ENCODE measurements at places on chromosomes 6 and 20.

GRCh38 chr6:14037402-14038277, 79.9 kb upstream of the CD83 start:
- peak; percentile 63 for DNase-seq

- DNase-seq = no peak
Observed at GRCh38 chr6:160986851-160987250, 4.7 kb upstream of the MAP3K4 start.

DNA sequence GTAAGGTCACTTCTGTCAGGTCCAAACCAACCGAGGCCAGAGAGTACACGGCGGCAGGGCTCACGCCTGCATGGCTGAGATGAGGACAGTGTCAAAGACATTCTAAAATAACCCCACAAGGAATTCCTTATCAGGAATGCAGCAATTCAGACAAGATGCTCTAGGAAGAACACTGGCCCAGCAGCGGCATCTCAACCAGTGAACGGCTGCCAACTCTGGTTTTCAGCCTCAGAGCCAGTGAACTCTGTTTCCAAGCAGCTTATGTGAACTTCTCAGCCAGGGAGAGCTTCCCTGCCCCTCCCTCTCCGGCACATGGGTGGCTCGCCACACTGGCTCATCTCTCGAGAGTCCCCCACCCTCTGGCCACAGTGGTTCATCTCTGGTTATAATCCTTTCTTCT, 36.9 kb downstream of the KCNQ2 start:
- no peak for DNase-seq

GRCh38 chr20:3276680-3277015, 37.7 kb upstream of the SLC4A11 start:
- DNase-seq = no peak

GRCh38 chr6:11094411-11094851, 797 bp downstream of the SMIM13 start:
- peak; percentile 34 for DNase-seq

GRCh38 chr6:20952699-20953474, 418.6 kb downstream of the CDKAL1 start:
- DNase-seq = no peak

DNA sequence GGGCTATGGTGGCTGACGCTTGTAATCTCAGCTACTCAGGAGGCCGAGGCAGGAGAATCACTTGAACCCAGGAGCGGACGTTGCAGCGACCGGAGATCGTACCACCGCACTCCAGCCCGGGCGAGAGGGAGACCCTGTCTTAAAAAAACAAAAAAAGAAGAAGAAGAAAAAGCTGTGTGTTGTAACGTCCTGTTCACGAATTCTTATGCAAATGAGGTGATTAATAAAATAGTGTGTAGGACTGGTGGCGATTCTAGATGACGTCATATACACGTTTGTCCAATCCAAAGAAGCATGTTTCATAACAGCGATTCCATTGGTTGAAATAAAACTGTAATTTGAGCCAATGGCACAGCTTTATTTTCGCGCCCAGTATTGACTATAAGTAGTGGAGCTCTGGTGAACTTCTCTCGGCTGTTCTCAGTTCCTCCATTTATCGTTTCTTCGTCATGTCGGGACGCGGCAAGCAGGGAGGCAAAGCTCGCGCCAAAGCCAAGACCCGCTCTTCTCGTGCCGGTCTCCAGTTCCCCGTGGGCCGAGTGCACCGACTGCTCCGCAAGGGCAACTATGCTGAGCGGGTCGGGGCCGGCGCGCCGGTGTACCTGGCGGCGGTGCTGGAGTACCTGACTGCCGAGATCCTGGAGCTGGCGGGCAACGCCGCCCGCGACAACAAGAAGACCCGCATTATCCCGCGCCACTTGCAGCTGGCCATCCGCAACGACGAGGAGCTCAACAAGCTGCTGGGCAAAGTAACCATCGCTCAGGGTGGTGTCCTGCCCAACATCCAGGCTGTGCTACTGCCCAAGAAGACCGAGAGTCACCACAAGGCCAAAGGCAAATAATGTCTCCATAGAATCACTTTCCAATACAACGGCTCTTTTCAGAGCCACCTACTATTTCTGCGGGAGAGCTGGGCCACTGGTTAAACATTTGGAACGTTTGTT, 47.0 kb downstream of the OR2B2 start:
- DNase-seq = peak; percentile 81

- DNase-seq = peak; percentile 50
Observed at GRCh38 chr20:41095110-41095969, 42.0 kb upstream of the PLCG1 start.

DNA sequence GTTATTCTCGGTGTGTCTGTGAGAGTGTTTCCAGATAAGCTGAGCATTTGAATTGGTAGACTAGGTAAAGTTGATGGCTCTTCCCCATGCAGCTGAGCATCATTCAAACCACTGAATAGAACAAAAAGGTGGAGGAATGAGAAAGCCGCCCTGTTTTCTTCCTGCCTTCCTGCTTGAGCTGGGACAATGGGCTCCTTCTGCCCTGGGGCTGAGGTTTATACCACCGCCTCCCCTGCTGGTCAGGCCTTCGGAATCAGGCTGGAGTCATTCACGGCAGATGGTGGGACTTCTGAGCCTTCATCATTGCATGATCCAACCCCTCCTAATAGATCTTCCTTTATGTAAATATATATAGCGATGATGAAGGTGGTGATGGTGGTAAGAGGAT, 124.9 kb downstream of the ANKRD60 start:
- DNase-seq = no peak

DNA sequence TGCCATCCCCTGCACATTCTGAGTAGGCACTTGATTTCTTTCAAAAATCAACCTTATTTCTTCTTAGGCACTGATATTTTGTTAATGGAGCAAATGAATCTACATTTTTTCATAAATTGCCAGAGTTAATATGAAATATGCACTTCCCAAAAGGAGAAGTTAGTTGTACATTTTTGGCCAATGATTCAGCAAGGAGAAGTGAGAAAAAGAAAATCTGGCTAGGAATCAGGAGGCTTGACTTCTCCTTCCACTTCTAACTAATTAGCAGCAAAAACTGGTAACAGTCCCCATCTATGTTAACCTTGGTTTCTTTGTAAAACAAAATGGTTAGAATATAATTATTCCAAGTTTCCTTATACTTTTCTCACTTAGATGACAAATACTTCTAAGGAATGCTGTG, 7.0 kb upstream of the DSE start:
- DNase-seq = no peak

GRCh38 chr6:142343938-142344337, 42.1 kb downstream of the ADGRG6 start:
- DNase-seq = no peak

DNA sequence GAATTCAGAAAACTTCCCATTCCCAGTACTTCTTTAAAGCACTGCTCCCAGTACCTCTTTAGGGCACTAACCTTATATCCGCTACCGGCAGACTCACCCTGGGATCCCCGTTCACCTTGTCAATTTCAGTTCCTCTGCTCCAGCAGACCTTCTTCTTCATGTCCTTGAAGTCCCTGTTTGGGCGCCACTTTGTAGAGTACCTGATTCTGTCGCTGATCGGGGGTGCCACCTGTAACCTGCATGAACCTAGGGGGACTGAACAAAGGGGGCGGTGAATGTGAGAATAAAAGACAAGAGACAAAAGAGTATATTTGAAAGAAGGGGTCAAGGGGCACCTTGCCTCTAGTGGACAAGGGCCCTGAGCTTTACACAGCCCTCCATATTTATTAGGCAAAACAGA, 4.9 kb upstream of the GINS1 start:
- DNase-seq = no peak

GRCh38 chr6:132964101-132964867, 149.9 kb downstream of the RPS12 start:
- DNase-seq = no peak

DNA sequence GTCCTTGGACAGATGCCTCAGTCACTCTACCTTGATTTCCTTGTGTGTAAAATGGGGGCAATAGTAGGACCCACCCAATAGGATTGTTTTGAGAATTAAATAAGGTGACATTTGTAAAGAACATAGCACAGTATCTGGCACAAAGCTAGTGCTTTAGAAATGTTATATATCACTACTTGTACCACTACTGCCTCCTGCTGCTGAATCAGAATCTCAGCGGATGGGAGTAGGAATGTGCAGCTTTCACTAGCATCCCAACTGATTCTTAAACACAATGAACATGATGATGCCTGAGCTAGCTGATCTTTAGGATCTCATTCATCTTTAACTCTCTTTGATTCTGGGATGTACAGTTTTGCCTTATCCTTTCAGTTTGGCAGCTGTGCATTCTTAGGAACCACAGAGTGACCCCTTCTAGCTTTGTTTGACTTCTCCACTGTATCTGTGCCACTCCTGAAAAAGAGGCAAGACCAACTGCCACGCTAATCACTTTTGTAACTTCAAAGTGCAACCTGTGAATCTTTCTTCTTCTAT, 7.2 kb downstream of the PBOV1 start:
- DNase-seq = no peak

- DNase-seq = no peak
Observed at GRCh38 chr20:12203981-12204380, 286.3 kb downstream of the BTBD3 start.

GRCh38 chr6:163564534-163564933, 150.0 kb downstream of the QKI start:
- DNase-seq = no peak

- no peak for DNase-seq
Observed at GRCh38 chr6:71334768-71335167, 46.2 kb downstream of the OGFRL1 start.

GRCh38 chr6:139640448-139640847, 266.0 kb upstream of the CITED2 start:
- no peak for DNase-seq

- DNase-seq = no peak
Observed at GRCh38 chr6:54204921-54205591, 93.8 kb downstream of the MLIP start.

DNA sequence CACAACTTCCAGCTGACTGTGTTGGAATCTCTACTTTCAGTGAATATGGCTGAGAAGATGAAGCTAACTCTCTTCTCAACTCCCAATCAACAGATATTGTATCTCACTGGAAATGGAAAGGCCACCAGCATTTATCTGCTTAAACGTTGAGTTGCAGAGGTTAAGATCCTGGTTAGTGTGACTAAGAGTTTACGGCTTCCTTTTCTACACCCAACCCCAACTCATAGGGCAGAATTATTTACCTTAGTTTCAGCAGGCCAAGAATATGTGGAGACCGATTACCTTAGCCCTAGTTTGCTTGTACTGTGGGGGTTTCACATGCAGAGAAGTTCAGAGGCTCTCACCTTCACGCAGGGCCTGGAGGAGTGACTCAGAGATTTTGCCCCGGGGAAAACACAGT, 1026.6 kb downstream of the EYS start:
- DNase-seq = no peak

- DNase-seq = peak; percentile 82
Observed at GRCh38 chr6:52595000-52595795, 18.3 kb upstream of the TRAM2 start.

DNA sequence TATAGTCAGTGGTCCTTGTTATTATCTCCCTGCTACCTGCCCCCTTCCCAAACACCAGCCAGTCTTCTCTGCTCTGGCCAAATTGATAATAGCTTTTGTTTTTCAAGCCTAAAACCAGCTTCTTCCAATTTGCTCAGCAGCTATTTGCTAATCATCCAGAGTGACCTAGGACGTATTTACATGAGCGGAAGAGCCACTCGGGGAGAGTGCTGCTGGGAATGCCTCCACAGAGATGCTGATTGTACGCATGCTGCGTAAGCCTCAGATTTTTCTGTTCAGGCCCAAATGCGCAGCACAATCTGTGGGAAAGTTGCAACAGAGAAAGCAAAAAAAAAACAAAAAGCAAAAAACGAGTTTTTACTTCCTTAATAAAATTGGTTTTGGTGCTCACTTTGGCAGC, 24.4 kb upstream of the ID1 start:
- DNase-seq = no peak

DNA sequence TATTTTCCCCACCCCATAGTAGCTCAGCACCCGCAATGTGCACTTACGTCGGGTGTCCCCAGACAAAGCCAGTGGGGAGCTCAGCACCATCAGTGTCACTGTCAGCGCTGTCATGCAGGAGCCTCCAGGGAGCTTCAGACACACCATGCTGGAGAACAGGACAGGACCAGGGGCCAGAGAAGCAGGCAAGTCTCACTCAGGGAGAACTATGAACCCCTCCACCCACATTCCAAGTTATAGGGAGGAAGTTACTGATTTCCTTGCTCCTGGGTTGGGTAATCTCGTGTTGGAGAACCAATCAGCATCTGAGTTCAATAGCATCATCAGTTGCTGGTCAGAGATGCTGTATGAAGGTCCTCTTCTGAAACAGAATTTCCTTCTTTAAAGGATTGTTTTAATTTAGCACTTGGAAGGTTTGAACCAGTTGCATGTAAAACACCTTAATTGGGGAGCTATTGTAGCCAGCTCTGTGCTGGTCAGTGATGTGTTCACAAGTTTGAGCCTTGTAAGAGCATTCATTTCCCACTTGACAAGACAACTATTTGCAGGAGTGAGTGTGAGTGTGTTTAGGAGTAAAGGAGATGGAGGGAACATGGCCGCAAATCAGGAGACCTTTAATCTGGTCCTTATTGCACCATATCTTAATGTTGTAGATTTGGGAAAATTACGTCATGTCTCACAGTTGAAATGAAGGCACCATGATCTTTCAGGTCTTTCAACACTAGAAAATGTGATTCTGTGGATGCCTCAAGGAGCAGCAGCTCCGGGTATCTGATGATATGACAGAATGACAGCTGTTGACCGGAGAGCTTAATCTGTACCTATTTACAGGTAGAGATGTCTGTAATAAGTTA, at the start of gene HLA-DRB1:
HLA-DRB1 (minus strand) TSS at position 253 of the 854 bp plus-strand sequence; CDS start at position 147, 106 bp downstream.
- DNase-seq = no peak

- no peak for DNase-seq
Observed at GRCh38 chr6:1613346-1613687, 3.6 kb downstream of the FOXC1 start.

DNA sequence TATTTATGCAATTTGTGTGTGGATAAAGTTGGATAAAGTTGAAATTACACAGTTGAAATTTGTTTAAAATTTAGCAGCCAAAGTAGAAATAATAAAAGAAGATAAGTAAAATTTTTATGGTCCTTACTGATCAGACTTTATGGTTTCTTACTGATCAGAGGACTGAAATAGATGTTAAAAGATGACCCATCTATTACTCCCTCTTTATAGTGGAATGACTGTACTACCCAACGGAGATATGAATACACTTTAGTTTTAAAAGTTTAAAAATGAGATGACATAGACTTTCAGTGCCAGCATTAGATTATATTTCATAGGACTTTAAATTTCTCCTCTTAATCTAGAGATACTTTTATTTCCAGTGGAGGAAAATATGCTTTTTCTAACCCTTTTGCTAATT, 98.9 kb upstream of the ADGRF4 start:
- no peak for DNase-seq

GRCh38 chr6:132204591-132204990, 196.7 kb downstream of the MOXD1 start:
- no peak for DNase-seq

DNA sequence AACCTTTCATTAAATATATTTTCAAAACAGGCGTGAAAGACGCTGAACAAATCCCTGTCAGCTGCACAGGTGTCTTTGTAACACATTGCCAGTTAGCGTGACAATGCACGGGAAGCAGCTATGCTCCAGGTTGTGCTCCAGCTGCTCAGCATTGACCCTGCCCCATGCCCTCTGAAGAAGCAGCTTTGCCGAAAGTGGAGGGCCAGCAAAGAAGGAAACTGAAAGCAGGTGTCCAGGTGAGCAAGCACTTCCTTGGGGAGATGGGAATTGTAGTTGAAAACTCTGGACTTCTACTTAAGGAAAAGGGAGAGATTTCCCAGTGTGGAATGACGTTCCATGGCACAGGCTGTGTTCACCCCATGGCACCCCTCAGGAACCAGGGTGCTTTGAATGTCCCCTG, 125.7 kb downstream of the TTLL2 start:
- no peak for DNase-seq

- DNase-seq = no peak
Observed at GRCh38 chr6:113989675-113990074, 18.7 kb upstream of the HDAC2 start.

- no peak for DNase-seq
Observed at GRCh38 chr20:57742507-57743181, 32.8 kb upstream of the PMEPA1 start.

All from NCI-H1694 treated with DMSO at 0.1 percent for 48 hours (cell line).